ENCODE measurements at places on chromosomes 1 and 21.
A peak's percentile ranks its signal among the peaks of the same experiment; 100 is the strongest.

DNA sequence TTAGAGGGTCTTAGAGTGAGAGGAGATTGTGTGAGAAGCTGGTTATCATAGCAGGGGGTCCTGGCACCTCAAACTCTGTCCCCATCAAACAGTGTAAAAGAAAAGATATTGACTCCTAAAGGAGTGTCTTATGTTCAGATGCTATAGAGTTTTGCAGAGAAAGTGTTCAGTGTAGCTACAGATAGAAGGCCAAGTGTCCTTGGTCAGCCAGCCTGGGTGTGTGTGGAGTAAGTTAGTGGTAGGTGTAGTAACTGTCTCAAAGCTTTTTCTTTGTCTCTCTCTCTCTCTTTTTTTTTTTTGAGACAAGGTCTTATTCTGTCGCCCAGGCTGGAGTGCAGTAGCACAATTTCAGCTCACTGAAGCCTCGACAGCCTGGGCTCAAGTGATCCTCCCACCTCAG is 17.2 kb downstream of the CAMTA1 start:
- H3K27ac ChIP-seq = peak overlapping the region; percentile 52
- H3K36me3 ChIP-seq = peaks cover 2% of the 10 kb centered on the region
- H3K4me3 ChIP-seq = no peak overlapping the region
- H3K27me3 ChIP-seq = no peaks in the 10 kb centered on the region
- H3K4me1 ChIP-seq = peaks cover 41% of the 10 kb centered on the region

DNA sequence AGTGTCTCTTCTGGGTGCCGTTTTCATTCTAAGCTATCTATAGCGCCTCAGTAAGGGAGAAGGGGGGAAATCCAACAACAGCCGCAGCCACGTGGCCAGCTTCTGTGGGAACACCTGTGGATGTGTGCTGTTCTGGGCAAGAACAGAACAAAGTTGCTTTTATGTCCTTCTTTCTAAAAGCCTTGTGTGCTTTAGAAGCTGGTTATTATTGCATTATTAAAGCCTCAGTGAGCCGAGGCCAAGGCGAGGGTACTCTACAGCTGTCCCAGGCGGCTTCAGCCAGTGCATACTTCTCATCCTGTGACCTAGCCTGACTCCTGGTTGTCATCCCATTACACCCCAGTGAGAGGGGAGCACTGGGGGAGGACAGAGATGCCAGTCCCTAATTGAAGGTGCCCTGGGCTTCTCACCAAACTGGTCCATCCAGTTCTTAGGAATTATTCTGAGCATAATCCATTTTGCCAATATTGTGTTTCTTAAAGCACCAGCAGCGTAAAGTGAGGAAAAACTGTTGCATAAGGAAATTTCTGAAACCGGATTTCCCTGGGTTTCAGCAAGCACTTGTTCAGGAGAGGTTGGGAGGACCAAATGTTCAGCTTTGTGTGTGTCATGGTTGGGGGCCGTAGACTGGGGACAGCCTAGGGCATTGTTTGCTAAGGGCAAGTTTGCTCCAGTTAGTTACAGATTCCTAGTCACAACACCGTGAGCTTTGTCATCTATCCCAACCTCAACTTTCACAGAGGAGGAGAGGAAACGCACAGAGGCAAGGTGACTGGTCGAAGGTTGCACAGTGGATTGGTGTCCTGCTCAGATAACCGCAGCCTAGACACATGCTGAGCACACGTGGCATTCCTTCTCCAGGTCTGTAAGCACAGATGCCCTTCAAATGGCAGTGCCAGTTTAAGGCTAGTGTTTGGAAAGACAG is 61.0 kb upstream of the ATP1A1 start:
- H3K4me1 ChIP-seq = peaks cover 2% of the 10 kb centered on the region
- H3K27ac ChIP-seq = no peak overlapping the region
- H3K4me3 ChIP-seq = no peak overlapping the region
- DNase-seq = no peak

GRCh38 chr1:115648717-115649691 is 7.2 kb downstream of the VANGL1 start:
- peaks cover 7% of the 10 kb centered on the region for H3K27me3 ChIP-seq
- DNase-seq = no peak
- no peak overlapping the region for H3K27ac ChIP-seq
- no peak overlapping the region for H3K4me3 ChIP-seq
- peaks cover 7% of the 10 kb centered on the region for H3K4me1 ChIP-seq
- no peaks in the 10 kb centered on the region for H3K36me3 ChIP-seq

- no peaks in the 10 kb centered on the region for H3K4me1 ChIP-seq
- no peaks in the 10 kb centered on the region for H3K27me3 ChIP-seq
- DNase-seq = no peak
- H3K4me3 ChIP-seq = no peak overlapping the region
- no peak overlapping the region for H3K27ac ChIP-seq
- no peaks in the 10 kb centered on the region for H3K36me3 ChIP-seq
These were observed 154.5 kb upstream of the OLFM3 start for GRCh38 chr1:102151242-102151641.

DNA sequence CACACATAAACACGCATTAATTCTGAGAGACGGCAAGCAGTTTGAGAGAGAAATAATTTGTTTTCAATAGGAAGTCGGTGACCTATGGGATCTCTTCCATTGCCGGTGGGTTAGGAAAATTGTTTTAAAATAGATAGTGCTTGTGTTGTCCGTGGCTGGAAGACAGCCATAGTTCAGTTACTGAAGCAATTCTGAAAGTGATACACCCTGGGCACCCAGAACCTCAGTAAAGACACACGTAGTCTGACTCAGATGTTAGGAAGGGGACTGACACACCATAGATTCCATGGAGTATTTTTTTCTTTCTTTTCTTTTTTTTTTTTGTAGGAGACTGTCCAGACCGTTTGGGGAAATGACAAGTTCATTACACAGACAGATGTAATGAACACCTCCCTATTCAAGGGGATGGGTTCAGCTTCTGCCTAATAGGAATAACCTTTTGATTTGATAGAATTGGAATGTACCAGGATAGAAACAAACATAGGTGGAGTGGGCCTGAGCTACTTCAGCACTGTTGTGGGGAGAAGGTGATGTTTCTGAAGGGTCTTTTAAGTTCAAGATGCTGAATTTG is 1.6 kb downstream of the C1orf21 start:
- H3K4me3 ChIP-seq = peak overlapping the region; percentile 82
- peaks cover 52% of the 10 kb centered on the region for H3K27me3 ChIP-seq
- DNase-seq = no peak

DNA sequence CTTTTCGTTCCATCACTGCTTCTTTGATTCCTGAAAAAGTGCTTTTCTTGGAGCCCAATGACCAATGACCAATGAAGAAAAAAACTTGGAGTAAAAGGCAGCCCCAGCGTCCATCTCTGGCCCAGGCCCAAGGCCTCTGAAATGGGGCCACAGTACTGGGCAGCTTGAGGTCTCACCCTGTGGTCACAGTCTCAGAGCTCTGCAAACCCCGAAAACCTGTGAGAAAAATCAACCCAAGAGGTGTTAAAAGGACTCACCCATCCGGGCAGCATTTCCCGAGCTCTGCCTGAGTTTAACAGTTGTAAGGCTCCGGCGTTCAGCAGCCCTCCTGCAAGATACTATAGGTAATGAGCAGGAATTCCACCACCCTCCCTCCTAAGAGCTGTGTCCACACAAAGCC is 2.1 kb upstream of the EFHD2 start:
- H3K27ac ChIP-seq = no peak overlapping the region
- no peak overlapping the region for H3K4me3 ChIP-seq
- H3K27me3 ChIP-seq = peaks cover 12% of the 10 kb centered on the region
- H3K36me3 ChIP-seq = peaks cover 7% of the 10 kb centered on the region
- no peak for DNase-seq

GRCh38 chr1:20431176-20431460 is 54.9 kb downstream of the CAMK2N1 start:
- no peaks in the 10 kb centered on the region for H3K36me3 ChIP-seq
- peaks cover 50% of the 10 kb centered on the region for H3K27me3 ChIP-seq
- no peak overlapping the region for H3K27ac ChIP-seq
- no peak overlapping the region for H3K4me3 ChIP-seq

- H3K27ac ChIP-seq = no peak overlapping the region
- H3K4me3 ChIP-seq = no peak overlapping the region
- no peaks in the 10 kb centered on the region for H3K36me3 ChIP-seq
- no peak for DNase-seq
These were observed 2.4 kb downstream of the IRF6 start for GRCh38 chr1:209803568-209803967.

DNA sequence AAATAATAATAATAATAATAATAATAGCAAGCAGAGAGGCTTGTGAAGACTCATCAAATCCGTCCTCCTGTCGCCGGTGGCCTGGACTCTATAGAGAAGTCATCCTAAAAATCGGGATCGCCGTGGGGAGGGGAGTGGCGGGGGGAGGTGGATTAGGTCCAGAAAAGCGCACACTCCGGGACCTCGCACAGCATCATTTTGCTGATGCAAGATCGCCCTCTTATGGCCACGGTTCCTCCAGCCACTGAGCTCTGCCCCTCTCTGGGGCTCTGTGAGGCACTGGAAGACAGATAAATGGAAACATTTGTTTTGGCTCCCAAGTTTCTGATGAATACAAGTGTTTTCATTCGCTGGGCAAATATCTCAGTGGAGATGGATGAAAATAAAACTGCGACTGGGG is 612.0 kb downstream of the MATN1 start:
- no peaks in the 10 kb centered on the region for H3K36me3 ChIP-seq
- H3K27ac ChIP-seq = no peak overlapping the region
- H3K27me3 ChIP-seq = peaks cover 25% of the 10 kb centered on the region
- no peak overlapping the region for H3K4me3 ChIP-seq
- DNase-seq = peak; percentile 36

GRCh38 chr1:92909321-92909720 is 51.9 kb downstream of the DIPK1A start:
- peaks cover 28% of the 10 kb centered on the region for H3K4me1 ChIP-seq
- H3K27me3 ChIP-seq = no peaks in the 10 kb centered on the region
- peaks cover 10% of the 10 kb centered on the region for H3K36me3 ChIP-seq
- DNase-seq = no peak
- H3K27ac ChIP-seq = no peak overlapping the region

DNA sequence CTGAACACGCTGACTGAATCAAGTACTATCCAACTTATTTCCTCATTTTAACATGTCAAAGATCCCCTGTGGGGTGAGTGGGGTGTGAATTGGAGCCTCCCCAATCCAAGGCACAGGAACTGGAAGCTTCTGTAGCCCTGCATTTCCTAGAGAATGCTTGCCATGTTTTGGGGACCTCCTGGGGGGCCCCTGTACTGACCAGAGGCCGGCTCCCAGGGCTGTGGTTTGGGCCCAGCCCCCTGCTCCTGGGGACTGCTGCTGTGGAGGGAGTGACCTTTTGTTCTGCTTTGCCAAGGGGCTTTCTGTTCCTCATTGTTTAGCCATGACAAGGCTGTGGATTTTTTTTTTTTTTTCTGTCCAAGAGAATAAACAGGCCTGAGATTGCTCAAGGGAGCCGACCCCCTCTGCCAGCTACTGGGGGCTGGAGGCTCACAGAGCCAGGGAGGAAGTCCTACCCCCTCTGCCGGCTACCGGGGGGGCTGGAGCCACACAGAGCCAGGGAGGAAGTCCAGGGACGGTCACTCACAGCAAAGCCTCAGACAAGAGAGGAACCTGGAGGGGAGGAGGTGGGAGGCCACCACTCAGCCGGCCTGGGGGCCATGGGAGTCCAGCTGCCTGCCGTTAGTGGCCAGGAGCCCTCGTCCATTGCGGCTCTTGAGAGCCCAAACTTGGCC is 17.4 kb downstream of the TNFRSF1B start:
- no peaks in the 10 kb centered on the region for H3K27me3 ChIP-seq
- H3K4me1 ChIP-seq = peaks cover 76% of the 10 kb centered on the region
- H3K27ac ChIP-seq = peak overlapping the region; percentile 71
- peaks cover 45% of the 10 kb centered on the region for H3K36me3 ChIP-seq
- DNase-seq = no peak
- H3K4me3 ChIP-seq = no peak overlapping the region

DNA sequence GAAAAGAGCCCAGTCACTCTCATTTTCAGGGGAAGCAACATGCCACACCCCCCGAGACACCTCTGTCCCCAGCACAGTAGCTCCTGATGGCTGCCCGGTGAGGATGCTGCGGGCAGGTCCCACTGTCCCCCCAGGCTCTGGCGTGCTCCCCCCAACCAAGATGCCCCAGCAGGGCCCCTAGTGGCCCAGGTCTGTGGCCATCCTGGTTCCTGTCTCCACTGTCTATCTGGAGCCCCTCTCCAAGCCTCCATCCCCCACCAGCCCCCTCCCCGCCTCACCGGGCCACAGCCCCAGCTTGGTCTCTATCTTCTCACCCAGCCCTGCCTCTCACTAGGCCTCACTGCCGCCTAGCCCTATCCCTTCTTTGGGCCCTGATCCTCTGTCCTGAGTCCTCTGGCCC is 61.8 kb downstream of the UBIAD1 start:
- H3K27ac ChIP-seq = no peak overlapping the region
- peaks cover 16% of the 10 kb centered on the region for H3K27me3 ChIP-seq

DNA sequence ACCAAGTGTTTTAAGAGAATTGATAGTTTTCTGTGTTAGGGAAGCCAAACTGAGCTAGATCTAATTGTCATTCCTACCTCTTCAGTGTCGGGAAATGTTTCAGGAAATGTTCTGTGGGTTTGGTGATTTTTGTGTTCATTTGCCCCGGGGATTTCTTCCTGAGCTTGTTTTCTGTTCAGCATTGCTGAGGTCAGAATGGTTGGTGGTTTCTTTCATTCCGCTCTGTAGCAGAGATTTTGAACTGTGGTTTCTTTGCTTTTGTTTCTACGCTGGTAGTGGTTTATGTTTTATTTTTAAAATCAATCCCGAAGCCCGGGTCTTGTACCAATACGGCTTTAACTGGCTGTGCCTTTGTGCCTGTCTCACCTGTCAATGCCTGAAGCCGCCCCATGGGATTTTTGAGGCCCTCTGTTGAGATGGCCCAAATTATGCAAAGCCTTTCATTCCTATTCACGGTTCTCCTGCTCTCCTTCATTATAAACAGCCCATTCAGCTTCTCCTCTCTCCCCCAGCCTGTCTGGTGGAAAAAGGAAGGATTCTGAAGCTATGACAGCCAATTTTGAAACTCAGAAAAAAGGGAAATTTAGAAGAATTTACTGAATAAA is 417.2 kb upstream of the KAZN start:
- no peak for DNase-seq
- no peak overlapping the region for H3K27ac ChIP-seq
- H3K27me3 ChIP-seq = peaks cover 18% of the 10 kb centered on the region
- no peak overlapping the region for H3K4me3 ChIP-seq

DNA sequence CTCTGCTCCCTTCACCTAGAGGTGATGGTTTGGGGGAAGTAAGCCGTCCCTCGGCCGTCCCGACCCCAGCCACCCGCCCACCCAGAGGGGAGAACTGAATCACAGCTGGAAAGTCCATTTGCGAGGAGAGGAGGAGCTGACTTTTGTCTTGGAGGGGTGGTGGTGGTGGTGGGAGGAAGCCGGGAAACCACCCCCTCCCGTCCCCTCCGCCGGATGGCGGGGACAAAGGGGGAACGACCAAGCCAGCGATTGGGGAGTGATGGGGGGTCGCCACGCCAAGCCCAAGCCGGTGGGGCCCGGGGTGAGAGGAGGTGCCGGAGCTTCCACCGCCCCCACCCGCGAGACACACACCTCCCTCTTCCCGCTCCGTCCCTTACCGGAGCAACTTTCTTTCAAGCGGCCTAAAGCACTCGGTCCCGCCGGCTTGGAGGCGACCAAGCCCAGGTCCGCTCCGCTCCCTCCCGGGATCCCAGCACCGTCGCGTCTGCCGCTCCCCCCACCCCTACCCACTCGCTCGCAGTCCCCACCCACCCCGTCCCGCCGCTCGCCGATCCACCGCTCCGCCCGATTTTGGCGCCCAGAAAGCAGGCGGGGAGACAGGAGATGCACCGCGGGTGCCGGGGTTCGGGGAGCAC is 540 bp downstream of the ARHGEF2 start:
- peak overlapping the region; percentile 95 for H3K27ac ChIP-seq
- H3K27me3 ChIP-seq = no peaks in the 10 kb centered on the region
- peaks cover 39% of the 10 kb centered on the region for H3K36me3 ChIP-seq
- H3K4me1 ChIP-seq = peaks cover 73% of the 10 kb centered on the region
- DNase-seq = peak; percentile 86

GRCh38 chr1:179809506-179810366 is 66.6 kb downstream of the FAM163A start:
- peak; percentile 67 for DNase-seq
- no peak overlapping the region for H3K4me3 ChIP-seq
- no peak overlapping the region for H3K27ac ChIP-seq
- peaks cover 3% of the 10 kb centered on the region for H3K4me1 ChIP-seq
- H3K27me3 ChIP-seq = peaks cover 11% of the 10 kb centered on the region
- no peaks in the 10 kb centered on the region for H3K36me3 ChIP-seq

Data from activated naive CD8-positive, alpha-beta T cell treated with anti-CD3 and anti-CD28 coated beads, Interleukin-2, amount 50 U/mL, for 24 hours (primary cell).